ENCODE measurements at places on chromosomes 12 and 14.

DNA sequence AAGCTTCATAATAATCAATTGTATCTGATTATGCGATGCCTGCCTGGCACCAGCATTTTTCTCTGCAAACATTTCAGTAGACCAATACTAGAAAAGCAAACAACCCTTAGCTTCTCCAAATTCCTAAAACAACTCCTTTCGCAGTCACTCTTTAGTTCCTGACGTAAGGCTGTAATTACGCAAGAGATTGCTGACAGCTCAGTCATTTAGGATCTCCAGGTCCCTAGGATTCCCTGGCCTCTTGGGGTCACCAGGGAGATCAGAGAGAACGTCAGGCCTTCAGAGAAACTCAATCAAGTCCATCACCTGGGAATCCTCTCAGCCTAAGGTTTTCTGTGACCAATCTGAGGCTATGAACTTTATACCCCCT lies 390.6 kb downstream of the PAWR start:
- no peak for DNase-seq

DNA sequence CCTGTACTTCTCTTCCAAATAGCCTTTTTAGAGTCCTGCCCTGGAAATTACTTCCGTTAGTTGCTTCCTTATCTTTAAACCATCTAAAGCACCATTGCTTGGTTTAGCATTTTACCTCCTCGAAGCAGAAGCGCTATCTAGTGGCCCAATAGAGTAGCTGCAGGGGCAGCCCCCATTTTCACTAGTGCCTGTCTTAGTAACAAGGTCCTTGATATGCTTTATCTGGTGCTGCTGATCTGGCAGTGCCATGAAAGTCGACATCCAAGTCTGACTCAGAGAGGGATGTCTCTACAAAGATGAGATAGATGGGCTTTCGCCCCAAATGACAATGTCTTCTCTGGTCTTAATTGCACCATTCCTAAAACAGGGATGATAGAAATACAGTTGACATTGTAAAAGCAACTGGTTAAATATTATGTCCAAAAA lies 25.0 kb upstream of the CIT start:
- DNase-seq: no peak

DNA sequence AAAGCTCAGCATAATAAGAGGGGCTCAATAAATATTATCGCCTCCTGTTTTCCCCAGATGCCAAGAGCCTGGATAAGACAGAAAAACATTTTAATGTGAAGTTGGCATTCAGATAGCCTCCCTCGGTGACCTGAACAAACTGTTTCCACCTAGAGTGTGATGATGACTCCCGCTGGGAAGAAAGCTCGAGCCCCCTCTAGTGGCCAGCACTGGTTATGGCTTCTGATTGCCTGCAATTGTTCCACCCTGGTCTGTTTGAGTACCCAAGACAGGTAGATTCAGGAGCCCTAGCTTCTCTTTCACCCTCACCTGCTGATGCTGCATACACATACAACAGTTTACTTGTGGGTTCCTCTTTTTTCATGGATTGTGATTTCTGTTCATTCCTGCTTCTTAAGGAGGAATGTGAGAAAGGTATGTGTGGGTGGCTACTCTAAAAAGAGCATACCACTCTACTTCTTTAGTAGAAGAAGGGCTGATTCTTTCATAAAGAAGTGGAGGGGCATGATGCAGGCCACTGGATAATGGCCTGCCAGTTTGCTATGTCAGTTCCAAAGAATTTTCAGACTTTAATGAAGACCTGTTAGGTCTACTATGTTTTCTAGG lies 6.4 kb downstream of the ERG28 start:
- DNase-seq: no peak

- DNase-seq: no peak
Measured at GRCh38 chr12:123482876-123483275, 24.9 kb downstream of the SNRNP35 start.

- no peak for DNase-seq
Measured at GRCh38 chr14:105876829-105877228, 350.4 kb downstream of the TMEM121 start.

- DNase-seq: no peak
Measured at GRCh38 chr12:113021500-113021899, 35.0 kb upstream of the DTX1 start.

DNA sequence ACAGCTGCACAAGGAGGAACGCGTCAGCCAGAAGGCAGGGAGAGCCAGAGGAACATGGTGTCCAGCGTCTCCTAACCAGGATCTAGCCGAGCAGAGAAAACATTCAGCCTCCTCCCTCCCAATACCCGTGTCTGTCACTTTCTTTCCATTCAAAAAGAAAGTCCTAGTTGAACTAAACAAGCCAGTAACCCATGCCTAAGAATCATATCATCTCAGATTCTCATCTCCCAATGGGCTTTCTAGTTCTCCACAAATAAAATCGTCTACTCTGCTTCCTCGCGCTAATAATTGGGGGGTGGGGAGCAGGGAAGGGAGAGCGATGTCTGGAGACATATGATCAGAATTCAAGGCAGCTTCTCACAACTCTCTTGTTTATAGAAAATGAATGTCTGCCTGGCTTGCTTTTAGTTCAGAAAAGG lies 7.4 kb downstream of the NKX2-1 start:
- no peak for DNase-seq

GRCh38 chr12:16062611-16063010 lies 151.5 kb downstream of the DERA start:
- DNase-seq: no peak

GRCh38 chr12:90999527-90999926 lies 5.2 kb downstream of the EPYC start:
- DNase-seq: no peak

DNA sequence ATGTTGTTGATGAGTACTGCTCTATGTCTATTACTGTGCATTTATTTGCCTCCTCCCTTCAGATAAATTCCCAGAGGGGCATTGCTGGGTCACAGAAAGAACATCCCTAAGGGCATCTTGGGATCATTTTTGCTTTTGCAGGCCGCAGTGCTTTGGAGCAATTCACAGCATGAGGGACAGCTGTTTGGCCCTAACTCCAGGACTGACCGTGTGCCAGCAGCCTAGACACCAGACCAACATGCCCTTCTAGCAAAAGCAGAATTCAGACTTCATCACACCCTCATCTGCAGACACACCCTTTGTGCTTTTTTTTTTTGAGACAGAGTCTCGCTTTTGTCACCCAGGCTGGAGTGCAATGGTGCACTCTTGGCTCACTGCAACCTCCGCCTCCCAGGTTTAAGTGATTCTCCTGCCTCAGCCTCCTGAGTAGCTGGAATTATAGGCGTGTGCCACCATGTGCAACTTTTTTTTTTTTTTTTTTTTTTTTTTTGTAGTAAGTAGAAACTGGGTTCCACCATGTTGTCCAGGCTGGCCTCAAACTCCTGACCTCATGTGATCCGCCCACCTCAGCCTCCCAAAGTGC lies 31.0 kb downstream of the RNF34 start:
- no peak for DNase-seq

GRCh38 chr12:93777254-93777653 lies 100.1 kb downstream of the CRADD start:
- no peak for DNase-seq

- no peak for DNase-seq
Measured at GRCh38 chr12:3124917-3125316, 47.7 kb downstream of the TSPAN9 start.

Measured in thoracic aorta (tissue), 2 donors.